ACHN (cell line): ENCODE measurements at places on chromosomes 11 and 22.
A peak's percentile ranks its signal among the peaks of the same experiment; 100 is the strongest.

- DNase-seq = peak; percentile 91
Observed at GRCh38 chr22:29030618-29031226, 30.9 kb downstream of the C22orf31 start.

GRCh38 chr11:66701432-66702240 is 23.9 kb upstream of the RBM4B start:
- DNase-seq = no peak

GRCh38 chr11:134145715-134146114 is 76.8 kb downstream of the JAM3 start:
- no peak for DNase-seq

DNA sequence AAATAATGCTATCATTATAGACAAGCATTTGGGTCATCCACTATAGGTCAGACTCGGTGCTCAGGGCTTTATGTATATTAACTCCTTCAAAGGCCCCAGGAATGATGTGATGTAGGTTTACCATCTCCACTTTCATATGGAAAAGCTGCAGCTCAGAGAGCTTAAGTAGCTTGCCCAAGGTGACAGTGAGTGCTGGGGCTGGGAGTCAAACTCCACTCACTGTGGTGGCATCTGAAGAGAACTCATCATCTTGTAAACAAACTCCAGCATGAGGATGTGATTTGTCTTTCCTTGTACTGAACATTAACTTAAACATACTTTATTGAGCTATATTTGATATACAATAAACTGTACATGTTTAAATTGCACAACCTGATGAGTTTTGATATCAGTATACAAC is 25.4 kb downstream of the TENM4 start:
- no peak for DNase-seq

DNA sequence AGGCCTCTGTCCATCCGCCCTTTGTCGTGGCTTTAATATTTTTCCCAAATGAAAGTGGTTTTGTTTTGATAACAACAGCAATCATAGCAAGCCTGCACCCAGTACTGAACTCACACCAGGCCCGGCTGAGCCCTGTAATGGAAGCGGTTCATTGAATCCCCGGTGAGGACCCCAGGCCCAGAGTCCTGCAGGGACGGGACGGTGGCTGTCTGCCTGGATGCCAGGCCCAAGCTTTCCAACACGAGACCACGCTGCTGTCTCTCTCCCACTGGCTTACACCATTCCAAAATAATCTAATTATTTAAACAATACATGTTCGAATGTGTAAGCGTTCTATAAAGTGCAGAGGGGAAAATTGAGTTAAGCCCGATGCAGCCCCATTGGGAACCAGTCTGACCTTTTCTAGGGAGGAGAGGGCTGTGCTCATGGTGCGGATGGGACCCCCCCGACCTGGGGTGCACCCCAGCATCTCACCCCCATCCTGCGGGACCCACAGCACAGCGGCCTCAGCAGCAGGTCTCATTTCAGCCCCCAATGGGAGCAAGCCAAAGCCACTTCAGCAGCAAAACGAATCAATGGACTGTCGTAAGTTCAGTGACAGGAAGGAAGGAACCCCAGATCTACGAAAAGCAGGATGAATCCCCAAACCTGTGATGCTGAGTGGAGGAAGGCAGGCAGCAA is 1046.9 kb downstream of the BRD1 start:
- no peak for DNase-seq

GRCh38 chr22:17260950-17261349 is 41.7 kb upstream of the ADA2 start:
- DNase-seq = no peak

DNA sequence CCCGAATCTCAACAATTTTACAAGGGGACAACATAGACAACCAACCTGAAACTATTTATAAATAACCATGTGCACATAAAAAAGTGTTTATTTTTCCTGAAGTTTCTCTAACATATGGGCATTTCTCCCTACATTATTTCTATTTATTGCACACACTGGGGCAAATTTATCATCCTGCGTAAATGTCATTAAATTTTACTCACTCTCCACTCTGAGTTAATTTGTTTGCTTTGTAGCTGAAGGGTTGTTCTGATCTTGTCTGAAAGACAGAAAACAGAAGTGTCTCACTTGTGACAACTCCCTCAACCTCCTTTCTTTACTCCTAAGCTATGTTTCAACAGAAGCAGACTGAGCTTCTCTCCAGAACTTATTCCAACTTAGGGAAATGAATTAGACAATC is 194.2 kb downstream of the HIPK3 start:
- DNase-seq = no peak

- DNase-seq = no peak
Observed at GRCh38 chr11:78869293-78869692, 294.6 kb upstream of the NARS2 start.

- no peak for DNase-seq
Observed at GRCh38 chr11:119375337-119376196, 5.9 kb downstream of the USP2 start.

DNA sequence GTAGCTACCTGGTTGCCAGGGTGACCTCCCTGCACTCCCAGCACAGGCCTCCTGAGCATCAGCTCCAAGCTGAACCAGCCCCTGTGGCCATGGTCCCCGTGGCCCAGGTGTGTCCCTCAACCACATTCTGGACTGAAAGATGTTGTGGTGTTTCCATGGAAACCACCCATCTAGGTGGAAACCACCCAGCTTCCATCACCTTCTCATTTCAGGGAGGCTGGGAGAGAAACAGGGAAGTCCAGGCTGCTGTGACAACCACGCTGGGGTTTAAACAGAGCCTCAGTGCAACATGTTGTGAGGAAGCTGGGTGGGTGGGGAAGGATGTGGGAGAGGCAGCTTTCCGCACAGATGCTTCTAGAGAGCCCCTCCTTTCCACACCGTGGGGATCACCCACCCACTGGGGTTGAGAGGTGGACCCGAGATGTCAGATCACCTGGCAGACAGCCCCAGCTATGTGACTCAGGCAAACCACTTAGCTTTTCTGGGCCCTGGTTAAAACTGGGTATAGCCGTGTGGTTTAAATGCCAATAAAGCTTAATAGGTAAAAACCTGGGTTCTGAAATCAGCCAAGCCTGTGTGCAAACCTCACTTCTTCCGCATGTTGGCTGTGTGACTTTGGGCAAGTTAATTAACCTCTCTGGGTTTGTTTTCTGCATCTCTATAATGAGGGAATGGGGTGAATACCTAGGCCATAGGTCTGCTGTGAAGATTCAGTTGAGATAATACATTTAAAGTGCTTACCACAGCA is 46.4 kb downstream of the CD82 start:
- no peak for DNase-seq

GRCh38 chr11:68542617-68543016 is 82.1 kb downstream of the PPP6R3 start:
- DNase-seq = peak; percentile 56

GRCh38 chr11:134508219-134508990 is 96.4 kb upstream of the B3GAT1 start:
- no peak for DNase-seq
